ENCODE measurements at places on chromosomes 1 and 21.

DNA sequence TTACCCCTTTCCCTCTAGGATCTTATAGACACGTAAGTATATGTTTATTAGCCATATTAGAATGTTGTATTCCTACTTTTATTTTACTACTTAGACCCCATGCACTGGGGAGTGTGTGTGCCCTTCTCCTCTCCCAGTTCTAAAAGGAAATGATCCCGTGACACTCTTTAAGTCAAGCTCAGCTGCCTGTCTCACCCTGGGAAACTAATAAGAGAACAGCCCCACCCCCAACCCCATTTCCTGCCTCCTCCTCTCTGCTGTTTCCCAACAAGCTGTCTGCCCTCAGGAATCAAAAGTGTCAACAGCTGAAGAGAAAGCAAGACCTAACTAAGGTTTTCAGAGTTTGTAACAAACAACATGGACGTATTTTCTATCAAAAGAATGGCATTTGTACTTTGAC, 92.6 kb upstream of the VAV3 start:
- peak; percentile 79 for DNase-seq

- peak; percentile 51 for DNase-seq
Observed at GRCh38 chr1:216075339-216075738, 347.9 kb downstream of the USH2A start.

- DNase-seq: no peak
Observed at GRCh38 chr1:45116340-45116739, 90.1 kb downstream of the ZSWIM5 start.

DNA sequence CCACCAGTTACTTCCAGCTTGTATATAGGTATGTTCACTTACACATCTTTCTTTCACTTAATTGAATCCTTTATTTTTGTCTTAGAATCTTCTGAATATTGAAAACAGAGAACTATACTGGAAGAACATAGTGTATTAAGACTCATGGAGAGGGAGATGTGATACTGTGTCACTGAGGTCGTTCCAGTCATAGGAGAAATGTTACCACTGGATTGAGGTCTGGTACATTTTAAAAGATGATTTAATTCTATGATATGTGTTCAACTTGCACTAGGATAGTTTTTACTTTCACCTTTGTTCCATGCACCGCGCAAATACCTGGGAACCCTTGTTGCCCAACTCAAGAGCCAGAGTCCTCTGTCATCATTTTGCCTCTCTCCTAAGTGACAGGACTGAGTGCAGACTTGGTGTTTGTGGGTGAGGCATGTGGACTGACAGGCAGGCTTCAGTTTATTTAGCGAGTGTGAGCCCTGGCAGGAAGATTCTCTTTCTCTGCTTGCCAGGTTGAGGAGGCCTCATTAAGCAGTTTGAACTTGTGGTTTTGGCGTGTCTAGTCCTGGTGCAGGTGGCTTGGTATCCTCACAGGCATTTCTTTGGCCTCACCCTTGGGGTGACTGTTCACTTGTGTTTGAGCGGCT, 63.7 kb downstream of the DYRK1A start:
- DNase-seq: no peak

DNA sequence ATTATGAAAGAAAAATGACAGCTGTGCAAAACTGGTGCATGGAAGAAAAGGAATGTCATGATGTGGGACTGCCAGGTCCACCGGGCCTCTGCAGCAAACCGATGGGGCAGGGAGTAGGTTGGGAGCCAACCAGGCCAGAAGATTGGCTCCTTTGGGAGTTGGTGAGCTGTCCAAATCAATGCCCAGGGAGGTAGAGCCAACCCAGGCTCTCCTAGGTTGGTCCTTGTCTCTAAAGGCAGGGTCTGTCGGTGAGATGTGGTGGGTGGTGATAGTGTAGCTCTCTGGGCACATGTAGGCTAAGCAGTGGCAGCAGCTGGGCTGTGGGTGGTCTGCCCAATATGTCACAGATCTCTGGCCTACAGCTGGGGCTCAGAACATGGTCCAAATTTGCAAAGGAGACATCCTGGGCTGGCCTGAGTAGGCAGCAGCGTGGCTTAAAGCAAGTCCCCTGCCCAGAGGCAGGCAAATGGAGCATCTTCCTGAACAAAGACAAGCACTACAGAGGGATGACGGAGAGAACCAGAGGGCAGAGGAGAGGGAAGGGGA, 61.2 kb upstream of the PRDX6 start:
- DNase-seq: no peak

DNA sequence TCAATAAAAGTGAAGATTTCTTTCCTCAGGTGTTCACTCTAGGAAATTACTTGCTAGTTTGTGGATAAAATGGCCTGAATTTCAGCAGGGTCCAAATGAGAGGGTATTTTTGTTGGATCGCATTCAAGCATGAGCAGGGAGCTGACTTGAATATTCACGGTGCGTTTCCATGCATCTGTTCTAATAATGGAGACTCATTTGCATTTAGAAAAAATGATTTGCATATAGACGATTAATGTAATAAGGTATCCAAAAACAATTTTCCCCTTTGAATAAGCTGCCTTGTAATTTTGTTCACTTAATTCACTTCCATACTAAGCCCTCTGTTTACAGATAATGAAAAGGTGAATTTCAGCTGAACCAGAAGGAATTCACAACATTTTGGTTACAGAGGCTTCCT, 130.9 kb upstream of the AJAP1 start:
- DNase-seq: no peak

DNA sequence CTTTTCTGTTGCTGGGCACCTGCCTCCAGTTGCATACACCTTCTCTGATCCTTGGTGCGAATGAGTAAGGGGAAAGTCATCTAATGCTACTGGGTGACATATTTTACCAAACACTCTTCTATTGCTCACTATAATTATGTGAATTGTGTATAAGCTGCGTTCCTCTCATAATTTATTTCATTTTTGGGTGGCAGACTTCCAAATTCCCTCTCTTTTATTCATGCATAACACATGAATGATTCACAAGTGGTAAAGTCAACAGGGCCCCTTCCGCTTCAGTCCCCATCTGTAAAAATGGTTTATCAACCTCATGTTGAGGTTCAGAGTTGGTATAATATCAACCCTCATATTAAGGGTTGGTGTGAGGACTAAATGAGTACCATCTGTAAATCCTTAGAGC, 3.2 kb upstream of the QSOX1 start:
- DNase-seq: no peak

DNA sequence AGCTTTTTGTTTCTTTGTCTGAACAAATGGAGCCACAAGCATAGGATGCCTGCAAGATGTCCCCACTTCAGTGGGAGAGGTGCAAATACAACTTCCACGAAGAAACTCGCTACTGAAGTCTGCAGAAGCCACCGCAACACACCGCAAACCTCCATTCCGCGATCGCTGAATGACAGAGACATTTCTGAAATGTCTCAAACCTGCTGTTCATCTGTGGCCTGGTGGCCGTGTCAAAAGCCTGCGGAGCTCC, 1.0 kb downstream of the TP53BP2 start:
- no peak for DNase-seq

DNA sequence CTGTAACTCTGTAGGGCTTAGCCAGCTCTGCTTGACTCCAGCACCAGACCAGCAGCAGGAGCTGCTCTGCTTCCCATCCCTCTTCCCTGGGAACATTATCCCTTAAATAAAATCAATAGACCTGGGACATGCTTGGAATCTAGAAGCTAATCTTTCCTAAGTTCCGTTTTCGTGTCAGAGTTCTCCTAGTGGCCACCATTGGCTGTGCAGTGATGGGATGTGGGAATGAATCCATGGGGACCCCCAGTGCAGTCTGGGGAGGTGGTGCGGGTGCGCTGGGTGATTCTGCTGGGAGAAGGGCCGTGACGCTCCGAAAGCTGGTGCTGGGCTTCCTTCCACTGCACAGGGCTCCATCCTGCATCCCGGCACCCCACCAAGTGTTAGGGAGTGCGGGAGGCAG, 202.7 kb downstream of the CAMTA1 start:
- DNase-seq: no peak

- DNase-seq: no peak
Observed at GRCh38 chr1:244210884-244211558, 159.9 kb downstream of the ZBTB18 start.

GRCh38 chr21:36654796-36655325, 44.1 kb upstream of the SIM2 start:
- no peak for DNase-seq

DNA sequence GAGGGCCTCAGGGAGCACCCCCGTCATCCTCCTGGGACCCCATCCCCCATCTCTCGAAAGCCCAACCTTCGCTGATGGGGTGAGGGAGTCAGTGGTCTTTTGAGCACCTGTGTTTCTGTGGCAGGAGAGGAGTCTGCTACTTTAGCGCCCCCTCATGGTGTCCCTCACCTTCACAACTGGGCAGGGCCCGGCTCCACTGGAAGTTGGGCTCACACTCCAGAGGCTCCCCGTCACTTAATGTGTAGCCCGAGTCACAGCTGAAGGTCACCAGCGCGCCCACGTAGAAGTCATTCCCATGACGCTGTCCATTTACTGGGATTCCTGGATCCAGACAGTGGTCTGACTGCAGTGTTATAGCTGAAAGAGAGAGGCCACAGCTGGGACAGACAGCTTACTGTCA, 139.5 kb upstream of the HMGB4 start:
- DNase-seq: no peak

DNA sequence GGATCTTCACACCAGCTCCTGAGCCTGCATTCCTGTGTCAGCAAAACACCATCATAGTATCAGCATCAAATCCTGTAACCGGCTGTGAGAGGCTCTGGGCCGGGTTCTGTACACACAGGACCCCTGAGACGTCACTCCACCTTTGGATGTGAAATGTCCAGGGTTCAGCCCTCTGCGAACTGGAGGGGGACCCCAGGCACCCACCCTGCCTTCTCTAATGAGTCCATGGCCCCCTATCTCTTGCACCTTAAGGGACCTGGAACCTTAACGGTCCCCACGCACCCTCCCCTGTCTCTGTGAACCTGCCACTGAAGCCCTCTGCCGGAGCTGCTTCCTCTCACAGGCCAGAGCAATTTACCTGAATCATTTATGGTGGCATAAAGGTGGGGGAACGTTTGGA, 257.8 kb downstream of the NPHP4 start:
- DNase-seq: no peak

GRCh38 chr1:1318131-1318652, 6.3 kb downstream of the INTS11 start:
- DNase-seq: no peak

DNA sequence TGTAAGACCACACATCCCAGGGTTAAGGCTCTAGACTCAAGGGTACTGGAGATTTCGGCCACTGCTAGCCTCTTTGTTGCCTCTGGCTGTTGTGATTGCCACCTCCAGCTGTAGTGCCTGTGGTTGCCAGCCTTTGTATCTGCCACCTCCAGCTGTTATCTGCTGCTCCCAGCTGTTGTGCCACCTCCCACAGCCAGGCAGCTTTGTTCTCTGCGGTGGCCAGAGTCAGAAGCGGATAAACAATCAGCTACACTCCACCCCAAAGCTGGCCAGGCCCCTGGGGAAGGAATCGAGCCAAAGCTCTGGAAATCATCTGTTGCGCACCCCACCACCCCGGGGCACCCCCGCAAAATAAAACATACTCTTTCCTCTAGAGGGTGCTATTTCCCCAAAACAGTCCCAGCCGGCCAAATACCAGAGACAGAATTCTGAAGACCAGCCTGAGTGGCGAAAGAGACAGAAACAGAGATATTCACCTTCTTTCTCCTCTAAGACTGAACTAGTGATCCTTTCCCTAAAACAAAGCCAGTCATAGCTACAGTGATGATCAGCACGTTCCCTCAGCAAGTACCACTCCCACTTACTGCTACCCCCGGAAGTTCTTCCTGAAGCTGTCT, 14.8 kb upstream of the PIGM start:
- DNase-seq: peak; percentile 32

DNA sequence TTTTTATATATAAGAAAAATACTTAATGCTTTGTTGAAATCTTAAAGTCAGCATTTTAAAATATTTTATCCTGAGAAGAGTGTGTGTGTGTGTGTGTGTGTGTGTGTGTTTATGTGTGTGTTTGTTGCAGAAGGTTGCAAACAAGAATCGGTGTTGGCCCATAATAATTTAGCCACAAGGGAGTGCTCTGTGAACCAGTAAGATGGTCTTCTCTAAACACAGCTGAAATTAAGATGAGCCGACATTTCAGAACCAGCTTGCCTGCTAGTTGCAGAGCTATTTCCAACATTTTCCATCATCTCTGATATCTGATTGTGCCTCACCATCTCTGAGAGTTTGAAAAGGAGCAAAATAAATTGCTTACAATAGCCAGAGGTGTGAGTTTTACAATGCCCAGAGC, 158.8 kb upstream of the SGIP1 start:
- DNase-seq: no peak

DNA sequence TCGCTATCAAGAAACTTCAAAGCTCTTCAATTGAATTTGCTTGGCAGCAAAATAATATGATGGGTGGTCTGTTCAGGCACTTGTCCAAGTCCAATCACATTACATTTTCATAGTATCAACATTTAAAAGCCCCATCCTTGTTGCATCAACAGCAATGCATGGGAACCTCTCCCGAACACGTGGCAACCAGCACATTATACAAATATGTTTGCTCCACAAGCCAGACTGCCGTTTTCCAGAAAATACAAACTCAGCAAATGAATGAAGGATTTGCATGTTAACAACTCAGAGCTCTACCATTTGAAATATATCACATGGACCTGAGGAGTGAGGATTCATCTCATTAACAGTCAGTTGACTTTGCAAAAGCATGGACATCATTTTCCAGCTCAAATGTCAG, 20.0 kb upstream of the LYPLAL1 start:
- no peak for DNase-seq

DNA sequence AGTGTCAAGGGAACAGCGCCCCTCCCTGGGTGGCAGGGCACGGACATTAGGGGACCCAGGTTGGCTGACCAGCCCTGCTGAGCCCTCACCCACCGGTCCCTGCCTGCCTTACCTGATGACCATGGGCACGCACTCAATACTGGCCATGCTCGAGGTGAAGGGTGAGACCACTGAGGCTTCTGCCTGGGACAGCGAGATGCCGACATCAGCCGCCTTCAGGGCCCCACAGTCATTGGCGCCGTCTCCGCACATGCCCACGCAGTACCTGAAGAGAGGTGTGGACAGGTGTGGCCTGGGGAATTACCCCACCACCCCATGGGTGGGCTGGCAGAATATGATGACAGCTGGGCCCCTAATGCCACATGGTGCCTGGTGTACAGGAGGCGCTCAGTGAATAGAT, 7.8 kb upstream of the MFAP2 start:
- no peak for DNase-seq

- peak; percentile 97 for DNase-seq
Observed at GRCh38 chr1:58755468-58755872, 28.4 kb downstream of the JUN start.

GRCh38 chr1:55987491-55988249, 591.7 kb downstream of the PLPP3 start:
- no peak for DNase-seq

- DNase-seq: no peak
Observed at GRCh38 chr1:201255479-201256362, 27.6 kb upstream of the PKP1 start.

DNA sequence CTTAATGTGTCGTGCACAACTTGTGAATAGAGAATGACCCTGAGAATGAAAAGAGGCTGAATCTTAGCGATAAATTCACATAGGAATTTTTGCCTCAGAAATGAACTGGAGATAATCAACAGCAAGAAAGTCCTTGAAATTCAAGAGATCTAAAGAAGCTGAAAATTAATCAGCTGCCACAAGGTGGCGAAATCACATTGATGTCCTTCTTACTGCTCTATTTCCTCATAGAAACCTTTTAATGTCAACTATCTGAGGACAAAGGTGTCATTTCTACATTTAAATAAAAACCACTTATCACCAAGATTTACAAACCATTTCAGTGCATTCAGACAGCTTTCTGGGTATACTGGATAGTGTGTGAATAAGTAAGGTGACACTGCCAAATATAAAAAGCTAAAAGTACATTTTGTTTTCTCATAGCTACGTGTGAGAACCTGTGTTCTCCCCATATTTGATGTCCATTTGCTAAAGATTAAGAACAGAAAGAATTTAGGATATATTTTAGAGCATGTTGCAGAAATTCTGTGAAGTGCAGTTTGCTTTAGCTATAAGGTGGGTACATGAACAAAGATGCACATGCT, 485.3 kb upstream of the PTBP2 start:
- peak; percentile 45 for DNase-seq

All from foreskin melanocyte (primary cell).